ENCODE measurements at places on chromosomes 5 and 9.
A peak's percentile ranks its signal among the peaks of the same experiment; 100 is the strongest.

- peak; percentile 69 for DNase-seq
These were observed 50.1 kb upstream of the SMAD5 start for GRCh38 chr5:136082390-136083193.

GRCh38 chr9:106976772-106977171, 113.8 kb downstream of the ZNF462 start:
- no peak for DNase-seq

GRCh38 chr5:119136666-119137318, 65.9 kb downstream of the DMXL1 start:
- no peak for DNase-seq

DNA sequence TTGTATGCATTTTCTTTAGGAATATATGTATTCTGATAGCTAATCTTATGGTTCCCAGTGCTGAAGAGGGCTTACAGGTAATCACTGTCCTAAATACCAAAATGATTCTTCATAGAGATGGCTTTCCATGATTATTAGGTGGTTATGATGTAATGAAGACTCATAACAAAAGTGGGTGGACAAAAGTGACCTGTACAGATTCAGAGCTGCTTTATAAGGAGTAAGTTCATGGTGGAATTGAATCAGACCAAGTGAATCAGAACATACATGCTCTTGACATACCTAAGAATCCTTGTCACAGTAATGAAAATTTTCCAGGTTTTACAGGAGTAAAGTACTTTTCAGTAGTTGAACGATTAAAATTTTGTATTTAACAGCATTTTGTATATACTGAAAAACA, 105.6 kb downstream of the NIPBL start:
- DNase-seq, result peak; percentile 48

- DNase-seq, result no peak
These were observed 151.3 kb downstream of the GAS1 start for GRCh38 chr9:86795823-86796553.

DNA sequence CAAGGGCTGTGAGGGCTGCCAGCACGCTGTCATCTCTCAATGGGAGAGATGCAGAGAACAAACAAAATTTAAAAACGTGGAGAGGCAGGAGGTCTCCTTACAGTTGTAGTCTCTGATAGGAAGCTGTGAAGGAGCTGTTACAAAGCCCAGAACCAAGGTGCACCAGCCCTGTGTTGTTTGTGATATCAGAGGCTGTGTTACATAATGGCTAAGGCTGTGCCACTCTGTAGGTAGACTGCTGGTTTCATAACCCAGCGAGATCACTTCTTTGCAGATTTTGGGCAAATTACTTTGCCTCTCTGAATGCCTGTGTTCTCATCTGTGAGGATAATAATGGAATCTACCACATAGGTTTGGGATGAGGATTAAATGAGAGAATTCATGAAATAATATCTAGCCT, 1480.7 kb upstream of the WWC1 start:
- DNase-seq, result no peak

DNA sequence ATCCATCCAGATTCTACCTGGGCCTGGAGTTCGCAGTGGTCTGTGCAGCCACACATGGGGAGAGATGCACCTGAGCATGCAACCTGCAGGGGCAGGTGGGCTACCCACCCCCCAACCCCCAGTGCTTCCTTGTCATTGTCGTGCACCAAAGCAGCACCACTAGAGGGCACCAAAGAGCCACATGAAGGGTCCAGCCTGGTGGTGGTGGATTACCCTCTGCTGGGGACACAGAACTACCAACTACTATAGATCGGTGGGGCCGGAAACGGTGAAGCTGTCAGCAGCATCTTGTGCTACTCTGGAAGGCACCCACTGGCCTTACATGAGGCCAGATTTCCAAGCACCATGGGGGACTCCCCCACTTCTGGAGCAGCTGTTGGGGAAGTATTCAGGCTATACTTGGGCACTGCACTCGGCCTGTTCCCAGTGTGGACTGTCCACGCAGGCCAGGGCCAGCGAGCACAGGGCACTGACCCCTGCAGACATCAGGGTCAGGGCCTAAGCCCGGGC, 60.2 kb upstream of the TBC1D2 start:
- DNase-seq, result peak; percentile 78

All from HT1080 (cell line).